ENCODE measurements at places on chromosomes 5 and 9.

DNA sequence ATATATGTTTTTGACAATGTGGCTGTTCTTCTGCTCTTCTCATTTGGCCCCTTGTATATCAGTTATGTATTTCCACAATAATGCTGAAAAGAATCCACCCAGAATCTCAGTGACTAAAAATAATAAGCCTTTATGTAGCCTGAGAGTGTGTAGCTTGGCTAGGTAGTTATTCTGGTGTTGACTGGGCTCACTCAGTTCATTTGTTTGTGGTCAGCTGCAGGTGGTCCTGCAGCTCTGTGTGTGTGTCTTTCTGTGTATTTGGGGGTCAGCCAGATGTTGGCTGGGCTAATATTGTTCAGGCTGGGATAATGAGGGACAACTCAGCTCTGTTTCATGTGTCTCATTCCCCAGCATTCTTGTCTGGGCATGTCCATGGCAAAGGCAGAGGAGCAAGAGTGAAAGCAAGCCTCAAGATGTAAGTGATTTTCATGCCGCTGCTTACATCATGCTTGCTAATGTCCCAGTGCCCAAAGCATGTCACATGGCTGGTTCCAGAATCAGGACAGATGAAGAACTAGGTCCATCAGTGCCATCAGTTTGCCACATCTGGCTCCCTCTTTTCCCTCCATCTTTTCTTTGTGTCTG lies 162.8 kb downstream of the KCTD16 start:
- no peak for DNase-seq
- no peak overlapping the region for H3K4me3 ChIP-seq
- H3K4me1 ChIP-seq = no peaks in the 10 kb centered on the region
- no peak overlapping the region for H3K27ac ChIP-seq
- no peaks in the 10 kb centered on the region for H3K27me3 ChIP-seq

GRCh38 chr5:119358901-119359603 lies 3.2 kb downstream of the TNFAIP8 start:
- peak overlapping the region; percentile 72 for H3K27ac ChIP-seq
- H3K4me3 ChIP-seq = peak overlapping the region; percentile 41
- DNase-seq = no peak
- H3K36me3 ChIP-seq = peaks cover 25% of the 10 kb centered on the region
- H3K27me3 ChIP-seq = no peaks in the 10 kb centered on the region

GRCh38 chr9:114116126-114116747 lies 17.1 kb upstream of the KIF12 start:
- no peak overlapping the region for H3K4me3 ChIP-seq
- H3K36me3 ChIP-seq = no peaks in the 10 kb centered on the region
- DNase-seq = no peak
- H3K27ac ChIP-seq = no peak overlapping the region

DNA sequence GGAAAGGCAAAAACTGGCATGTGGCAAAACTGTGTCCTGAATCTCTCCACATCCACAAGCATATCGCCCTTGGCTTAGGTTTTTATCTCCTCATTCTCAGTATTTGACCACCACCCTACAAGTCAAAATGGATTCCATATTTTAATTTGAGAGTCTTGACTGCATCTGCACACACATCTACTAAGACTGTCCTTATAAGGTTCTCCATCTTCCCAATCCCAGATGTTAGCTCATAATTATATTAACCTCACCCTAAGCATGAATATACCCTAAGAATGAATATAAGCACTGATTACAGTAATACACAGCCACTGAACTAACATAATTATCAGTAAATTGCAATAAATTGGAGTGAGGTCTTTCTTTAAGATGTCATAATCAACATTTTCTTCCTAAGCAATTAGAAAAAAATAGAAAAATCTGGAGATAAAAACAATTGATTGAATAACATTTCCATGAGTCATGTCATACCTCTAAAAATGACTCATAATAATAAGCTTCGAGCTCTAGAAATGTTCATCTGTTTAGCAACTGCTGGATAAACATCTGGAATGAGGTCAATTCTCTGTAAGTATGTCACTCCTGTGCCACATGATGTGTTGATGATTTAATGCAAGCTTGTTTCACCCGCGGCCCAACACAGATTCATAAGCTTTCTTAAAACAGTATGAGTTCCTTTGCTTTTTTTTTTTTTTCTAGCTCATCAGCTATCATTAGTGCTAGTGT lies 39.9 kb upstream of the PAM start:
- H3K4me3 ChIP-seq = no peak overlapping the region
- no peaks in the 10 kb centered on the region for H3K4me1 ChIP-seq
- no peak overlapping the region for H3K27ac ChIP-seq
- no peak for DNase-seq

GRCh38 chr9:127008076-127008475 lies 93.5 kb downstream of the RALGPS1 start:
- no peak for DNase-seq
- H3K4me3 ChIP-seq = no peak overlapping the region
- H3K27me3 ChIP-seq = peaks cover 31% of the 10 kb centered on the region
- H3K4me1 ChIP-seq = peaks cover 22% of the 10 kb centered on the region

GRCh38 chr9:96199006-96199405 lies 103.0 kb downstream of the HSD17B3 start:
- no peak overlapping the region for H3K27ac ChIP-seq
- peaks cover 2% of the 10 kb centered on the region for H3K4me1 ChIP-seq
- H3K4me3 ChIP-seq = no peak overlapping the region
- DNase-seq = no peak
- peaks cover 11% of the 10 kb centered on the region for H3K27me3 ChIP-seq

- no peaks in the 10 kb centered on the region for H3K27me3 ChIP-seq
- DNase-seq = no peak
- no peak overlapping the region for H3K4me3 ChIP-seq
- peaks cover 34% of the 10 kb centered on the region for H3K36me3 ChIP-seq
- peak overlapping the region; percentile 78 for H3K27ac ChIP-seq
These were observed 27.7 kb upstream of the ZNF622 start for GRCh38 chr5:16493261-16493660.

DNA sequence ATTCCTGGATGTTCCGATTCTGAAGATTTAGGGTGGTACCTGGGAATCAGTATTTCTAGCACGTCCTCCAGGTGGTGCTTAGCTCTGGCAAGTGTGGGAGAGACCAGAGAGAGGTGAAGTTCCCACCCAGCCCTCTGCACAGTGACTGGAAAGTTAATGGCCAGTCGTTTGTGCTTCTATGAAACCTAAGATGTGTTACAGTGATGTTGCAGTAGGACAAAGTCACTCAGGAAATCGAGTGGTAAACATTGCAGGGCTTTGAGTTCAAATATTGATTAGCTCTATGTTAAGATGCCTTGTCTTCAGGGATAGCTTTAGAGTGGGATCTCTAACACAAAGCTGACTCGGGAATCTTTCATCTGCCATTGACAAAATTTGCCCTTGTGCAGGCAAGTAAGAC lies 55.6 kb downstream of the PIK3R1 start:
- no peaks in the 10 kb centered on the region for H3K27me3 ChIP-seq
- peaks cover 83% of the 10 kb centered on the region for H3K4me1 ChIP-seq
- peak overlapping the region; percentile 26 for H3K27ac ChIP-seq
- no peak for DNase-seq
- peak overlapping the region; percentile 3 for H3K4me3 ChIP-seq
- peaks cover 29% of the 10 kb centered on the region for H3K36me3 ChIP-seq

- H3K27me3 ChIP-seq = no peaks in the 10 kb centered on the region
- H3K27ac ChIP-seq = no peak overlapping the region
- no peak overlapping the region for H3K4me3 ChIP-seq
- DNase-seq = no peak
- H3K4me1 ChIP-seq = no peaks in the 10 kb centered on the region
These were observed 90.0 kb upstream of the NIPBL start for GRCh38 chr5:36786448-36787012.

DNA sequence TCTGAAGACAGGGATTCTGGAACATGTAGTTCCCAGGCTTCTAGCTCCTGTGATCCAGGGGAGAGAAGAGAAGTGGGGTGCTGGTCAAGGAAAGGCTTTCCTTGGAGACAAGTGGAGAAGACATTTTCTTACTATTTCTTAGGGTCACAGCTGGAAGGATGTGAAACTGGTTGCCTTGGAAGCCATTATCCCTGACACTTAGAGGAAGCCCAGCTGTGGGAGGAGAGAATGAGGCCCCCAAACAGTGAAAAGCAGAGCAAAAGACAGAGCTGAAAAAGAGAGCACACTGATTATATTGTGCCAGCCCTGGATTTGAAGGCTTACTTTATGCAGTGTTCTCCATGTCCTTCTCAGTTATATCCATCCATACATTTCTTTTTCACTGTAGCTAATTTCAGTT lies 17.5 kb upstream of the SHB start:
- H3K4me3 ChIP-seq = no peak overlapping the region
- H3K4me1 ChIP-seq = peaks cover 2% of the 10 kb centered on the region
- no peaks in the 10 kb centered on the region for H3K36me3 ChIP-seq
- H3K27ac ChIP-seq = no peak overlapping the region
- DNase-seq = no peak

DNA sequence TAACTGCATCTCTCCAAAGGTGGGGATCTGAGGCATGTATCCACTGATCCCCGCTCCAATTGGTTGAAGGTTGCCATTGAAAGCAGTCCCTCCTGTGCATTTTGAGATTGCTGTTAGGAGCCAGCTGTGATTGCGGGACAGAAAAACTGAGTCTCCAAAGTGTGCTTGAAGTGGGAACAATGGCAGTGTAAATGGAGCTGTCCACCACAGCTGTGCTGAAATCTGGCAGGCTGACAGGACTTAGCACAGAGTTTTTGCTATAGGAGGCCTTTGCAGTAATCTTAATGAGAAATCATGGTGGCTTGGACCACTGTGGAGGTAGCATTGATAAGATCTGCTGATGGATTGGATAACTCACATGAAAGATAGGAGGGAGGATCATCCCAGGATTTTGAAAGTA lies 3.3 kb downstream of the RNF20 start:
- H3K27me3 ChIP-seq = no peaks in the 10 kb centered on the region
- H3K27ac ChIP-seq = no peak overlapping the region
- H3K4me3 ChIP-seq = no peak overlapping the region
- DNase-seq = no peak
- H3K4me1 ChIP-seq = peaks cover 12% of the 10 kb centered on the region

GRCh38 chr9:73237140-73237539 lies 85.5 kb downstream of the ANXA1 start:
- H3K4me1 ChIP-seq = no peaks in the 10 kb centered on the region
- H3K4me3 ChIP-seq = no peak overlapping the region
- H3K27me3 ChIP-seq = peaks cover 14% of the 10 kb centered on the region

DNA sequence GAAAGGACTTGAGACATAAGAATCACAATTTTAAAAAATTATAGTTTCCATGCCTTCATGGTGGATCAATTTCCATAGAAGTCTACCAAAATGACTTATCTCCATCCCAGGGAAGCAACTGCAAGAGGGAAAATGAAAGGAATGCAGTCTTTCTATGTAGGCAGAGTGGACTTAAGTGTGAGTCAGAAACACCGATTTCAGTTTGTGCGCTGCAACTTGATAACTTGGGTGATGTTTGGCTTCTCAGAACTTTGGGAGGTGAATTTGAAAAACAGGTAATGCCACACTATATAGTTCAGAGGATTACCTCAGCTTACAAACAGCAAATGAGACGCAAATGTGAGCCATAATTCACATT lies 708 bp upstream of the CSNK1G3 start:
- H3K27me3 ChIP-seq = peaks cover 4% of the 10 kb centered on the region
- no peak for DNase-seq
- no peaks in the 10 kb centered on the region for H3K36me3 ChIP-seq
- peaks cover 49% of the 10 kb centered on the region for H3K4me1 ChIP-seq
- peak overlapping the region; percentile 95 for H3K27ac ChIP-seq

GRCh38 chr5:96175090-96175489 lies 213.4 kb upstream of the ELL2 start:
- no peak for DNase-seq
- no peaks in the 10 kb centered on the region for H3K36me3 ChIP-seq
- H3K27ac ChIP-seq = no peak overlapping the region
- peaks cover 6% of the 10 kb centered on the region for H3K27me3 ChIP-seq

GRCh38 chr9:129237164-129237611 lies 59.1 kb upstream of the IER5L start:
- H3K4me3 ChIP-seq = peak overlapping the region; percentile 91
- peaks cover 60% of the 10 kb centered on the region for H3K4me1 ChIP-seq
- peak overlapping the region; percentile 92 for H3K27ac ChIP-seq
- no peaks in the 10 kb centered on the region for H3K27me3 ChIP-seq

GRCh38 chr5:132388244-132389050 lies 18.9 kb downstream of the SLC22A5 start:
- no peak overlapping the region for H3K4me3 ChIP-seq
- peaks cover 4% of the 10 kb centered on the region for H3K36me3 ChIP-seq
- peaks cover 29% of the 10 kb centered on the region for H3K4me1 ChIP-seq
- DNase-seq = no peak

- H3K4me3 ChIP-seq = no peak overlapping the region
- H3K4me1 ChIP-seq = no peaks in the 10 kb centered on the region
- no peak for DNase-seq
- no peak overlapping the region for H3K27ac ChIP-seq
- no peaks in the 10 kb centered on the region for H3K36me3 ChIP-seq
These were observed 160.1 kb upstream of the CDKN2B start for GRCh38 chr9:22169243-22169642.

DNA sequence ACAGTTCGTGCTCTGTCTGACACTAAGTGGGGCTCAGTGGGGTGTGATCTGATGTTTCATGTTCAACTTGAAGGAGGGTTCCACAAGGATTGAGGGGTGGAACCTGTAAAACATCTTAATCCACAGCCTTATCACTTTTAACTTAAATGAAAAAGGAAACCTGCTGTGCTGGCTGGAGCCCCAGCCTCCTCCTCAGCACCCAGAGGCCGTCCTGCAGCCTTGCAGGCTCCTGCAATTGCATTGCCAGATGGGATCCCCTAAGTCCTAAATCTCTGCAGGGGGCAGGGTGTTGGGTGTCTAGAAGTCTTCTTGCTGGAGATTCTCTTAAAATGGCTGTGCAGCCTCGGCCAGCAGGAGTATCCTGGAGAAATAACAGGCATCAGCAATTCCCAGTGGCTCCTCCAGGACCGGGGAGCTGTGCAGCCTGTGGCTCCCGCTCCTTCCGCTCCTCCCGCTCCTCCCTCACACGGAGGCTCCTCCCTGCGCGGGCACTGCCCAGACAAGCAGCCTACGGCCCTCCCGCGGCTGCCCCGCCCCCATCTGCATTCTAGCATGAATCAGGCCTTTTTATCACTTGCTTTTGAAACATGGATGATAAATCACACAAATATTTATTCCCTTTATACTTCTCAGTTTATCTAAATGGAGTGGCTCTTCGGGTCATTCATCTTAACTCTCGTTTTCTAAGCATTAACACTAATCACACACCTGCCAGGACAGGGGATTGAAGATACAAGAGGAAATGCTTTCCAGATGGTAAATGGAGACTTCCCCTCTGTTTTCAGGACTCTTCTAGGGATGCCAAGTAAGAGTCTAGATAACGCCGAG lies 131.0 kb downstream of the ADAMTS16 start:
- no peak overlapping the region for H3K27ac ChIP-seq
- DNase-seq = no peak
- H3K36me3 ChIP-seq = no peaks in the 10 kb centered on the region
- H3K4me3 ChIP-seq = no peak overlapping the region
- peaks cover 28% of the 10 kb centered on the region for H3K27me3 ChIP-seq
- peaks cover 3% of the 10 kb centered on the region for H3K4me1 ChIP-seq

DNA sequence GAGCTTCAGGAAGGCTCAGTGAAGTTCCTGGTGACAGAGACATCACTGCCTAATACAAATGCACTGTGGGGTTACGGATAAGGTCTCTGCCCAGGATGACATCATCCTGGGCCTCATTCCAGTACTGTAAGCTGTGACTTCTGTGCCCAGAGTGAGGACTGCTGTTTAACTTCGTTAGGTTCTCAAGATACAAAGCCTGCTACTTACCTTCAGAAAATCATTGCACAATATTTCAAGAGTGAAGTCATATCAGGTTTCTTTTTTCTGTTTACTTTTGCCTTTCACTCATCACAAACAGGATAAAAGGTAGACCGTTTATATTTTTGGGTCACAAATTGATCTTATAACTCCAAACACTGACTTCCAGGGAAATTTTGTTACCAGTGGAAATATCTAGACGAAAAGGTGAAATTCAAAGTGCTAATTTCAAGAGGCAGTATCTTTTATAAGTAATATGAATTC lies 241.2 kb downstream of the PIK3R1 start:
- no peak overlapping the region for H3K27ac ChIP-seq
- peaks cover 13% of the 10 kb centered on the region for H3K4me1 ChIP-seq
- H3K36me3 ChIP-seq = no peaks in the 10 kb centered on the region
- no peak for DNase-seq
- no peak overlapping the region for H3K4me3 ChIP-seq

Data from naive thymus-derived CD8-positive, alpha-beta T cell (primary cell).